ENCODE measurements at places on chromosomes 11 and 22. TPM values are rescaled to one million over a fixed set of nuclear protein-coding genes. Genes with fewer than 3 reads are reported as not detected.

DNA sequence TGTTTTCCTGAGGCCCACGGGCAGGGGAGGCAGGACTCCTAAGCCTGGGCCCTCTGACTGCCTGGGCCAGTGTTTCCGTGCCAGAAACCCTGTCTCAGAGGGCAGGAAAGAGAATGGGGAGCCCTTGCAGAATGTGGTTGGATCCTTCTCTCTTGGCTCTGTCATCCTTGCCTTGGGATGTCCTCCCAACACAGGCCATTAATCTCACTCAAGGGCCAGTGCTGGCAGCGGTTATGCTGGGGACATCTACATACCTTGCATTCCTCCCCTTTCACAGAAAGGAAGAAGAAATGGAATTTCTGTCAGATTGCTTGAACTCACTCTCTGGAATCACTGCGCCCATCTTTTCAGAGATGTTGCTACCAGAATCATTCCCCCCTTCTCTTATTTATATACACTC is 296.9 kb downstream of the KIRREL3 start:
- no peak for DNase-seq

GRCh38 chr22:50129121-50129736 is 39.4 kb downstream of the MOV10L1 start:
- DNase-seq, result no peak

DNA sequence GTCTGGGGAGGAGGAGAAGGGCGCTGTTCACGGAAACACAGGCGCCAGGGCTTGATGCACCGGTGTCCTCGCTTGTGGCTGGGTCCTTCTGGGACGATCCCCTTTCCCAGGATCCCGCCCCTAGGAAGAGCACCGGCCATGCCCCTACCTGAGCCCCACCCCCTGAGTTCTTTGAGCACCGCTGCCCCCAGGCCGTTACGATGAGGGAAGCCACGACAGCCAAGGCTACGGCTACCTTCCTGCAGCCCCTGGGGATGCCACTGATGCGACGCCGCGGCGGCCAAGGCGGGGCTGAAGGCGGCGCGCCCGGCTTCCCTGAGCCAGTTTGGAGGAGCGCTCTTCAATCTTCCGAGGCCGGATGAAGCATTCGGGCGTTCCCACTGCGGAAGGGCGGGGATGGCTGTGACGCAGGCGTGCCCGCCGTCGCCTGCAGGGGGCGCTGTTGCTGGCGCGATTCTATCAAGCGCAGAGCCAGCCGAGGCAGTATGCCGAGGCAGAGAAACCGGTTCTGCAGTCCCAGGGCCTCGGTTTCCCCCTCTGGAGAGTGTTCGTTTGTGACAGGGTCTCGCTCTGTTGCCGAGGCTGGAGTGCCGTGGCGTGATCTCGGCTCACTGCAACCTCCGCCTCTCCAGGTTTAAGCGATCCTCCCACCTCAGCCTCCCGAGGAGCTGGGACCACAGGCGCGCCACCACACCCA is 9.7 kb upstream of the NEFH start:
- DNase-seq, result peak; percentile 29

GRCh38 chr11:104432981-104433380 is 269.0 kb upstream of the PDGFD start:
- DNase-seq, result no peak

DNA sequence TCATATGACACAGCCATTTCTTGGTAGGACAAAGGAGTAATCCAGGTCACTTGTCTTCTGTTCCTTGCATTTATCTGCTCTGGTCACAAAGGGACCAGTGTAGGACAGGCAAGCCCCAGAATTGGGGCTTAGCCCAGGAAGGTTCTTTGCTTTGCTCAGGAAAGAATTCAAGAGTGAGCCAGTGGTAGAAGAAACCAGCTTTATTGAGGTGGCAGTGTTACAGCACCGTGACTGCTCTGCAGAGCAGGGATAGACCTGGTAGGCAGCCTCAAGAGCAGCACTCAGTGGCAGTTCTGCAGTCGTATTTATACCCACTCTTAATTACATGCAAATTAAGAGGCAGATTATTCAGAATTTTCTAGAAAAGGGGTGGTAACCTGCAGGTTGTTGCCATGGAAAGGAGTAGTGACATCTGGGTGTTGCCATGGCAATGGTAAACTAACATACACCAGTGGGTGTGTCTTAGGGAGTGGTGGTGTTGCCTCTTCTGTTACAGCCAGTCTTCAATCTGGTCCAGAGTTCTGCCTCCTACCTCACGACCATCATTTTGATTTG is 84.9 kb upstream of the RAB1B start:
- DNase-seq, result no peak

GRCh38 chr11:33874910-33875490 is 16.9 kb downstream of the LMO2 start:
- DNase-seq, result no peak

DNA sequence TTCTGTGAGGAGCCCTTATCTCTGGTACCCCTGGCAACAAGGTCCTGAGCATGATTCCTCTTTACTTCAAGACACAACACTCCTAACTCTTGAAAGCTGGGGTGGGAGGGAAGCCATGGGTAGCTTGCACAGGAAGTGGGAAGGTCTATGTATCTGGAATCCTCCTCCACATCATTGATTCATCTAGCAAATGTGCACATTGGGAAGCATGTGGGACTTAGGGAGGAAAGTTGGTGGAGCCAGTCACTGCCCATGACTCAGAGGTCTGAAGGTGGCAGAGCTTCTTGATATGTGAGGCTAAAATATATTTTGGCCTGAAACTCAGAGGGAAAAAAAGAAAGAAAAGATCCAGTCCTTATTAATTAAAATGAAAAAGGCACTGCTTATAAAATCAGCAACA is 1000.9 kb downstream of the DLG2 start:
- no peak for DNase-seq

DNA sequence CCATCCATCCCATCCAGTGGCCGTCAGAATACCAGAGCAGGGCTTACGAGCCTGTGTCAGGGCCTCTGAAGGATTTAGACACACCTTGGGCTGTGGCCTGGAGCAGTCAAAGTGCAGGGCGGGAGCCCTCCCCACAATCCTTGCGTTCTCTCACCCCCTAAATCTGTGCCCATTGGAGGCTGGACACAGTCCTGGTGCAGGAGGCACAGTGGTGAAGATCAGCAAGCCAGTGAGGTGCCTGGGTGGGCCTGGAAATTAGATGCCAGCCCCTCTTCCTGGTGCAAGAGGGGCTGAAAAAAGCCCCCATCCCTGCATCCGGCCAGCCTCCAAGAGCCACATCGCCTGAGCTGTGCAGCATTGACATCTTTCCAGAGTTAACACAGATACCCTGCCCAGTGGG is 1045.8 kb downstream of the TBC1D22A start:
- DNase-seq, result no peak

DNA sequence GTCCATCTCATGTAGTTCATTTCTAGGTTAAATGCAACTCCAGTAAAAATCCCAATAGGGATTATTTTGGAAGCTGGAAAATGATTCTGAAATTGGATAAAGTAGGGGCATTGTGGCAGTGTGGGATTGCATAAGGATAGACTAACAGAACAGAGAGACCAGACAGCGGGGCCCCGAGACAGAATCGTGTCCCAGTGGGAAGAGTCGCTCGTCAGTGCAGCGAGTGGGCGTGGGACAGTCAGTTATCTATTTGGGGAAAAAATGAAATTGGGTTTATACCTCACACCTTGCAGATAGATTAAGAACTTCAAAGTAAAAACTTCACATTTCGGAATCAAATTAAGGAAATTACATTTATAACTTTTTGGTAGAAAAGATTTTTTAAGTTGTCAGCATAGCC is 10.6 kb downstream of the SART1 start:
- DNase-seq, result no peak

GRCh38 chr11:75433443-75433842 is 440 bp upstream of the KLHL35 start:
- no peak for DNase-seq

GRCh38 chr22:17924735-17925364 is 99.5 kb downstream of the MICAL3 start:
- DNase-seq, result no peak

GRCh38 chr11:32154275-32154674 is 63.4 kb downstream of the RCN1 start:
- no peak for DNase-seq

DNA sequence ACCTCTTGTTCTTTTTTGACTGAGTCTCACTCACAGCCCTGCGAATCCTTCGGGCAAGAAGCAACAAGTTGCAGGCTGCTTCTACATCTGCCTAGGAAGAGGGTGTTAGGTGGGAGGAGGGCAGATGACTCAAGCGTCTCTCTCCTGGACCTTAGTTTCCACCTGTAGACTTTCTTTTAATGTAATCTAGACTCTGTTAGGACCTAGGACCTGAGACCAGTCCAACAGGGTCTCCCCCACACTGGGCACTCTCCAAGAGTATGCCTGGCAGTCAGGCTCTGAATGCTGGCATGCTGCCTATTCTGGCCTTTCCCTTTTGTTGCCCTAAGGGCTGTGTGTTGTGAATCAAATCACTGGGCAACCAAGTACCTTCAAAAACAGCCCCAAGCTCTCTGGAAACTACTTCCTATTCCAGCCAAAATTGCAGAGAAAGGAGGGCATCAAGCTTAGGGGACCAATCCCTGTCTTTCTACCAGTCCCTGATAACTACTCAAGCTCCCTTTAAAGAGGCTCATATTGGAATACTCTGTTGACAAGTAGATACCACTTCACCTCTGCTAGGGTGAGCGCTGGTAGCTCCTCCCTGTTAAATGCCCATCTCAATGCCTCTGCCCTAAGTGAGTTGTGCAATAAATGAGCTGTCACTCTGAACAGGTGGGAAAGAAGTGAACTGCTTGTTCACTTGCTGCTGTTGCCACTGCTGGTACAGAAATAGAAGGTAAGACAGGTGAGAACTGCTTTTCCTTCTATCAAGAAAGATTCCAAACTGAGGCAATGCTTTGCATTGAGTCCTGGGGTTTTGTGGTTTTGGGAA is at the start of gene BBOX1:
TSS of gene BBOX1 (plus strand) at position 514 of the 814 bp plus-strand sequence. CDS start 14,616 bp downstream, outside the sequence.
- DNase-seq, result no peak

- peak; percentile 79 for DNase-seq
Measured at GRCh38 chr11:64165842-64166635, at the start of gene MACROD1. Gene MACROD1 (minus strand): TSS chr11:64166113. CDS start chr11:64165994, 119 bp downstream.

DNA sequence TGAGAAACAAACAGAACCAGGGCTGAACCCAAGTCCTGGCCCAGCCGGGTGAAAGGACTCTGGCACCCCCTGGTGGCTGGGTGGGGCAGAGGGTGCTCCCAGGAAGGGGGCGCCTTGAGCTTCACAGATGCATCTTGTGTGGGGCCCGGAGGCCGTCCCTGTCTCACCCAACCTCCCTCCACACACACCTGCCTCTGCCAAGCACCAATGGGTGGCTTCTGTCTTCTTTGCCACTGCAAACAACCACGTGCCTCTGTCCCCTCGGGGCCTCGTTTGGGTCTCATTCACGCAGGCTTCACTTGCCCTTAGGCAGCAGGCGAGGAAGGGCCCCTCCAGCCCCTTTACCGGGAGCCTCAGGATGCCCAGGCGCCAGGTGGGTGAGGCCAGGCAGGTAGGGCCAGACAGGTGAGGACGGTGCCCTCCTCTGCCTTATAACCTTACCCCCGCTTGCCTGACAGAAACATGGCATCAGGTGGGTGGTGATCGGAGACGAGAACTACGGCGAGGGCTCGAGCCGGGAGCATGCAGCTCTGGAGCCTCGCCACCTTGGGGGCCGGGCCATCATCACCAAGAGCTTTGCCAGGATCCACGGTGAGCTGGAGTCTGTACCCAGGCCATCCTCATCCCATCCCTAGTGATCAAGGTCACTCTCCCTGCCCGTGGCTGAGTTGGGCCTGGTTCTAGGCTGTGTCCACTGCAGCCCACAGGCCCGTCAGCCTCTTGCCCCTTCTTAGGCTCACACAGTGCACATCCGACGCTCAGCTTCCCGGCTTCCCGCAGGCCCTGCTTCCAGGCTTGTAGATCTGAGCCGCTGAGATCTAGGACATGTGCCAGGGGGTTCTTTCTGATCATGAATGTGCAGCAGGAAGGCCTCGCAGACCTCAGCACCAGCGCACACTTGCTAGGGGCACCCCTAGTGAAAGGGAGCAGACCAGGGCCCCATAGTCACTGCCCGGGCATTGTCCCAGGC is 17.2 kb downstream of the POLR3H start:
- peak; percentile 57 for DNase-seq

DNA sequence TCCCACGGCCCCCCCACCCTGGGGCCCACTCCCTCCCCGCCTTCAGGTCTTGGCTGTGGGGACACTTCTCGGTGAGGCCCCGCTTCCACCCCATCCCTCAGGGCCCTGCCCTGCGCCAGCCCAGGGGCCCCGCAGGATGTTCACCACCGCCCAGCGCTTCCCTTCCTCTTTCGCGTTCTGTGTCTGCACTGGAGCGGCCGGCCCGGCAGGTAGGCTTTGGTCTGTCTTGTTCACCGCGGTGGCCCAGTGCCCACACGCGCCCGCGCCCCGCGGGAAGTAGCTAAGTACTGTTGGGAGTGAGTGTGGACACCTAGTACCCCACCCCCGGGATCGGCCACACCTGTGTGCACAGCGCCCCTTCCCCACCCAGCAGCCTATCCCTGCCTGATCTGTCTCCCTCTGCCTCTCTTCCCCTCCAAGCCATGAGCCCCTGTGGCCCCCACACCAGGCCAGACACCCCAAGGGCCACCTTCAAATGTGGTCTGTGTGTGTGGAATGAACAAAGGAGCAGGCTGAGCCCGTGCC is 85.4 kb downstream of the WNT7B start:
- DNase-seq, result no peak

GRCh38 chr11:1854132-1854948 is 1.5 kb downstream of the LSP1 start:
- no peak for DNase-seq

DNA sequence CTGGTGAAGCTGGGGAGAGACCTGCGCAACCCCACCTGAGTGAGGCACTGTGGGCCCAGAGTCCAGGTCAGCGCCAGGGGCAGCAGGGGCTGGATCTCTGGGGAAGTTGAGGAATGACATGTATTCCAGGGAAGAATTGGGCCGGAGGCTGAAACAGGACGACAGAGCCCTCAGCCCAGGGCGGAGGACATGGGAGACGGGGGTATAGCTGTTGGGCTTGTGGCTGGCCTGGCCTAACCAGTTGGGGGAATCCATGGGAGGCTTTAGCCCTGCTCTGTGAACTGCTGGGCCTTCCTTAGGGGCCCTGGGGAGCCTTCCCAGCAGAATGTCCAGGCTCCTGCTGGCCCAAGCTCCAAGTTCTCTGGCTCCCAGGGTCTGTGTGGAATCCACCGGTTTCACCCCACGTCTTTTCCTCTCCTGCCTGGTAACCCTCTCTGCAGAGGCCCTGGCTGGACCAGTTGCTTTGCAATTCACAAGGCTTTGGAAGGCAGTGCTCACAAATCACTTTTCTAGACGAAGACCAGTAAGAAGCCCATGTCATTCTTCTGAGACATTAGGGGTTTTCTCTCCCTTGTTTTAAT is 50.4 kb upstream of the KCNQ1OT1 start:
- DNase-seq, result no peak

The RBFOX2 gene
- total RNA-seq, result 81.0 TPM

The MFRP gene
- total RNA-seq, result not detected

The LARGE2 gene
- total RNA-seq, result 0.64 TPM

The KCNA4 gene
- not detected for total RNA-seq

The OR8B3 gene
- not detected for total RNA-seq

The CHRM4 gene
- 0.67 TPM for total RNA-seq

The SCGB1D2 gene
- total RNA-seq, result not detected

The CLCF1 gene
- total RNA-seq, result 6.6 TPM

The SLC25A45 gene
- total RNA-seq, result 0.29 TPM

The ARAP1 gene
- 21.3 TPM for total RNA-seq

The APOL5 gene
- total RNA-seq, result not detected

The APLNR gene
- total RNA-seq, result not detected

The BIK gene
- total RNA-seq, result 0.76 TPM

The THAP7 gene
- 25.4 TPM for total RNA-seq

The CATSPERZ gene
- not detected for total RNA-seq

The SCGB1A1 gene
- not detected for total RNA-seq

The OR5B3 gene
- total RNA-seq, result not detected

All from uterus (tissue), 4 donors.